NCI-H524 treated with DMSO at 0.1 percent for 48 hours (cell line): ENCODE measurements at places on chromosomes 7 and 10.

DNA sequence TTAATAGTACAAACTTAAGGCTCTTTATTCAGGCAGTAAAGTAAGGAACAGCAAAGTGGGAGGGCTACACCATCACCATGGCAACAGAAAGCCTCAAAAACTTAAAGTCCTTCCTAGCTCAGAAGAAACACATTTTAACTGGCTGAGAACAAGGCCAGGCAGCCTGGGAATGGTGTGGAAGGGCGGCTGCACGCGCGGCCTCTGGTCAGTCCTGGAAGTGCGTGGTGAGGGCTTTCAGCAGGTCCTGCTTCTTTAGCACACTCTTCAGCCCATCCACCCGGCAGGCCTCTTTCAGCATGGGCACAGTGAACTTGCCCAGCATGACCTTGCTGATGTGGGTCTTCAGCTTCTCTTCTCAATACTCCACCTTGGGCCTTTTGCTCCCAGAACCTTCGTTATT lies 133.0 kb downstream of the CYP26A1 start:
- no peak for DNase-seq

DNA sequence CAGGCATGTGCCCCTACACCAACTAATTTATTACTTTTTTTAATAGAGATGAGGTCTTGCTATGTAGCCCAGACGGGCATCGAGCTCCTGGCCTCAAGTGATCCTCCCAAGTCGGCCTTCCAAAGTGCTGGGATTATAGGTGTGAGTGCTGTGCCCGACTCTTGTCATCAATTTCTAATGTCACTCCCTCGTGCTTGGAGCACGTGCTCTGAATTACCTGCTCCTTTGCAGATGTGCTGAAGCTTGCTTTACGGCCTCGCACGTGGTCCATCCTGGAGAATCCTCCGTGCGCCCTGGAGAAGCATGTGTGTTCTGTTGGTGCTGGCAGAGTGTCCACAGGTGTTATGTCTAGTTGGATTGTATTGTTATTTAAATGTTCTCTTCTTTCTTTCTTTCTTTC lies 11.8 kb upstream of the UBE3C start:
- no peak for DNase-seq

- DNase-seq: no peak
Observed at GRCh38 chr10:71675295-71675970, 44.1 kb downstream of the C10orf105 start.

DNA sequence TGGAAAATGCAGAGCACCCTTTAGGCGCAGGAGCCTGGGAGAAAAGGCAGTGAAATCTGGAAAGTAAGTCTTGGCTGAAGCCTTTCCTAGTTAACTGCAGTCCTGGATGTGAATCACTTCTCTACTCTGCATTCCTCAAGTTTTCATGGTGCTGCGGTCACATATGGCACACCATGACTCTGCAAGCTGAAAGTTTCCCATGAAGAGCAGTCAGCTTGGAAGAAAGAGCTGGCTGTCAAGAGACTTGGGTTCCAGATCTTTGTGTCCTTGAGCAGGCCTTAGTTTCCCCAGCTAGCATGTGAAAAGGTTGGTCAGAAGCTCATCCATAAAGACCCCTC lies 548.3 kb downstream of the SORCS3 start:
- no peak for DNase-seq

- DNase-seq: no peak
Observed at GRCh38 chr10:126955396-126955795, 50.2 kb downstream of the DOCK1 start.
